ENCODE measurements at places on chromosomes 3 and 15.

- no peak for DNase-seq
These were observed 7.2 kb upstream of the MCF2L2 start for GRCh38 chr3:183435661-183436060.

DNA sequence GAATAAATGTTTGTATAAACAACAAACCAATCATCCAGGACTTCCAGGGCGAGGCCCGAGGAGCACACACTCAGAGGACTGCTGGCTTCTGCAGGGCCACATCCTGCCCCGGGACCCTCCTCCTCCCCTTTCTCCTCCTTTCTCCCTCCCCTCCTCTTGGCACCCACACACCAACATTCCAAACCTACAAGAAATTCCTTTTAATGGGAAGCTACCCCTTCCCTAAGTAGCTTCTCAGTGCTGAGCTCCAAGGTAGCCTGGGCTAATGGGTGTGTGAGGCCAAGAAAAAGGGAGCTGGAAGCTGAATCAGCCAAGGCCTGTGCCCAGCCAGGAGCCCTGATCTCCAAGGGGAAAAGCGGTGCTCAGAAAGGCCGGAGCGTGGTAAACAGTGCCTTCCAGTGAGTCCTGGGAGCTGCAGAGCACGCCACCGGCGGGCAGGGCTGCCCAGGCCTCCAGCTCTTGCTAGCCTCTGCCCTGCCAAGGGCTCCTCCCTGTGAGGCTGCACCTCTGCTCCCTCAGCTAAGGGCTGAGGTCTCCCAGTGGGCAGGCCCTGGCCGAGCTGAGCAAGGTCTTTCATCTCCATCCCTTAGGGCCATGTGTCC is 3.9 kb downstream of the ITIH3 start:
- DNase-seq, result no peak

DNA sequence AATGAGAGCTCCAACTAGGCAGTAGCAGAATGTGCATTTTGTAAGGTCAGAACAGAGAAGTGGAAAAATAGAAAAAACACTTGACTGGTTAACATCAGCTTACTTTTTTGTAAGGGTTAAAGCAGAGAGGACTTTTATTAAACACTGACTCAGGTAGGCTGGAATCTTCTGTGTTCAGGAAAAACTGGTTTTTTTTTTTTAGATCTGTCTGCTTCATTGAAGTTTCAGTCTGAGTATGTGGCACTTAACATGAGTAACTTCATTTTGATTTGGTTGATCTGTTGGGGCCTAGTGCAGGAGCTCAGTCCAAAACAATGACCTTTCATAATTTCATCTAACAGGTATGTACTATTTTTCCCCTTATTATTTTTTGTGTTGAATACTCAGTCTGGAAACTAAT is 141.1 kb downstream of the DOCK3 start:
- DNase-seq, result no peak

DNA sequence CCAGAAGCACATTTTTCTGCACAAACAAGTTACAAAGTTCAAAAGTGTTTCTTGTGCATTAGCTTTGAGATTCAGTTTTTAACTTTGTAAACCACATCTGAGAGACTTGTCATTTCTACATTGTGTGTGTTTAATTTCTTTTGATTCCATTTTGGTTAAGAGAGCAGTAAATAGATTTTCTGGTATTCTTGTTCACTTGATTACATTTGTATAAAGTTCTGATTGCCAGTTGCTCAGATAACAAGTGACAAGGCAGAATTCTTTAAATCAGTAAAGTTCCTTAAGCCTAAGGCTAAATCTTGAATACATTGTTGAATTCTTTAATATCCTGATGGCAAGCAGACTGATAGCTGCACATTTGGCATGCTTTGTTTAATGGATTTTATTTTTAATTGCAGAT is 3.1 kb upstream of the FBXO22 start:
- no peak for DNase-seq

GRCh38 chr3:62942764-62943163 is 67.5 kb upstream of the CADPS start:
- no peak for DNase-seq

DNA sequence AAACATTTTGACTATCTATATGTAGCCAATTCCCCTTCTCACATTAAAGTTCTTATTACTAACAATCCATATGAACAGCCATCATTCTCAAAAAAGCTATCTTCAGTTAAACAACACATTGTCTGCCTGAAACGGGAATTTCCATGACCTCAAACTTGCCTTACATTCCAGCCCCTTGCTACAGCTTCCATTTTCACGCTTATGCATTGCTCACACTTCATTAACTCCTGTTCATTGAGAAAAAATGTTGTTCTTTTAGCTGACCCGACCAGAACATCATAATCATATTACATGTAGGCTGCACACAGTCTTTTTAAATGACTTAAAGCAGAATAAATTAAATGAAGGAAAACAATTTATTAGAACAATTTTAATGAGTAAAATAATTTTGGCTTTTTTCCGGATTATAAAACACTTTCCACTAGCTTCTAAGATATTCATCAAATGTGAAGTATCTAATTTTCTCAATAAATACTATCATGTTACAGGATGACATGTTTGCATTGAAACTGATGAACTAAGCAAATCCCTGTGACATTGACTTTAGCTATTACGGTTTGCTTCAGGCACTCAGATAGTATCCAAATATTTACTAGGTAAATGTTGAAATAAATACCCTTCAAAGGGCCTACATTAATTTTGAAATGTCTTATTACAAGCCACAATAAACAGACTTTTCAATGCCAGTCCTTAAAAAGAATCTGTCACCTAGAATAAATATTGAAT is 49.9 kb downstream of the P3H2 start:
- no peak for DNase-seq

DNA sequence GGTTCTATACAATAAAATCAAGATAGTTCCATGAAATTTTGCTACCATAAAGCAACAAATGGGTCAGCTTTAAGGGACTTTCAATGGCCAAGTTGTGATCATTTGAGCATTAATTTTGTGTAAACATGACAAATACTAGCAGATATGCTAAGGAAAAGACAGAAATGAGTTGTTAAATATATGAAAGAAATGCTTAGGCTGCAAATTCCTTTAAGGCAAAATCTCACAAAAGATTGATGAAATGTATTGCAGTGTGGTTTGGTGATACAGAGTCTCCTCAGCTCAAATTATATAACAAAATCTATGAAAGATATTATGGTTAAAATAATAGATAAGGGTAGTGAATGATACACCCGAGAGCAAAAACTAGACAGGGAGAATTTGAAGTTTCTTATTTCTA is 377.2 kb downstream of the RAP2B start:
- DNase-seq, result no peak

- peak; percentile 37 for DNase-seq
These were observed 388.2 kb upstream of the AGTR1 start for GRCh38 chr3:148309390-148310035.

- no peak for DNase-seq
These were observed 1.9 kb upstream of the ZNF662 start for GRCh38 chr3:42904076-42904475.

- no peak for DNase-seq
These were observed 9.7 kb upstream of the FBLN2 start for GRCh38 chr3:13539292-13539638.

DNA sequence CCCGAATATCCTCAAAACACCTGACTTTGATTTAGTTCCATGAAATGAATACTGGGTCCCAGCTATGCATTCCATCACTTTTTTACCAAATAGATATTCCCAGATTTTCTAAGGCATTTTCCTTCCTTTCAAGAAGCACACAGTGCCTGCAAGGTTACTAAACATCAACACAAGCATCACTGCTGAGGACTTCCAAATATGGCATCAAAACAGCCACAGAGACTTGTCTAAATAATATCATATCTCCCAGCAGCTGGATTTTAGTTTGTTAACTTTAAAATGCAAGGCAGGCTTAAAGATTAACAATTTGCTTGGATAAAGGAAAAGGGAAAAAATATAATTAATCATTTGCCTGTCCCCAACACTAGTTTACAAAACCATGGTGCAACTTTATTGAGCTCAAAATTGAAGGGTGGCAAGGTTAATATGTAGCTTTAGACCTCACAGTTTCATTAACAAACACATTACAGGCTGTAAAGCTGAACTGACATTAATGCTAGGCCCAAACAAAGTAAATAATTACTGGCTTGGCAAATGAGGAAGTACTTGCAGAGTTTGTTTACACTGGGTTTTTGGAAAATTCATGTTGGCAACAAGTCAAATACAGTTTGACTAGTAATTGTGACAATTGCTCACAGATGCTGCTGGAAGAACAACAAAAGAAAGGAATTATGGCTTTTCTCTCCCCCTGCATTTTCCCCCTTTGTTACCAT is 401.7 kb upstream of the CDIN1 start:
- peak; percentile 10 for DNase-seq

- no peak for DNase-seq
These were observed 12.4 kb upstream of the ABHD2 start for GRCh38 chr15:89075846-89076245.

GRCh38 chr15:76588811-76589747 is 252.5 kb downstream of the ISL2 start:
- no peak for DNase-seq

DNA sequence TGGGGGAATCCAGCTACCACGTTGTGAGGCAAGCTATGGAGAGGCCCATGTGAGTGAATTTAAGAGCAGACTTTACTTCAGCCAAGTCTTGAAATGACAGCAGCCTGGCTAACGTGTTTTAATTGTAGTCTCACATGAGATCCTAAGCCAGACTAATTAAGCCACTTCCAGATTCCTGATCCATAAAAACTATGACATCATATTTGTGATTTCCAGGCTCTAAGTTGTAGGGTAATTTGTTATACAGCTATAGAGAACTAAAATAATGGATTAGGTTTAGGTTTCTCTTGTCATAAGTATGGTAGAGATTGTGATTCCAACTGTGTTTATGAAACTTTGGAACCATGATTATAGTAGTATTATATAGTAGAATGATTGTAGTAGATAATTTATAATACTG is 329.5 kb downstream of the DOCK3 start:
- DNase-seq, result no peak

Measured in stromal cell of bone marrow (primary cell).